ENCODE measurements at places on chromosomes 6 and 20.
A peak's percentile ranks its signal among the peaks of the same experiment; 100 is the strongest.

DNA sequence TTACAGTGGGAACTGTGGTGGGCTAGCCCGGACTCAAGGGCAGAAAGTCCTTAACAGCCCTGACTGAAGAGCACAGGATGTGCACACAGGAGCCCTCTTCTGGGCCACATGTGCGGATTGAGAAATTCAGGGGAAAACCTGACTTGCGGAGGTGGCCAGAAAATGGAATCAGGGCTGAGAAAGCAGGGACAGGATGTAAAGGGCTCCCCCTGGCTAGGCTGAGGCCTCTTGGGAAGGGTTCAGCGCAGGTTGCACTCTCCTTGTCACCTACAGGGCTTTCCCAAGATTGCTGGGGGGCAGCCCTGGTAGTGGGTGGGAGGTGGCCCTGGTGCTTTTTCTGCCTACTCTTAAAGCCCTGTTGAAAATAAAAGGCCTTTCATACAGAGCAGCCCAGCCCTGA lies 251.2 kb downstream of the SLC24A3 start:
- no peak for DNase-seq

DNA sequence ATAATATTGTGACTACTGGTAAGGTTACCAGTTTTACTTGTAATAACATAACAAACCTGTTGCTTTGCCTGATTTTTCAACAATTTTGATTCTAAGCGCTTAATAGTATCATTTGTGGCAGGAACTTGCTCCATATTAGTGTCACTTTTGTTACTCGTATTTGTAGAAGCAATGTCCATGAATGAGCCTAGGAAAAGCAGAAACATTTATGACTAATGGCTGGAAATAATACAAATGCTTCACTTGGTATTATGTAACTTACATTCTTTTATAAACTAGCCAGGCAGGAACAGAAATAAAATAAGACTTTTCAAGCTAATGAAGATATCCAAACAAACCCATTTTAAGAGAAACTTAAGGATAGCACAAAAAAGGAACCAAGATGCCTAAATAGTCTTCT lies 38.9 kb downstream of the MAP3K7 start:
- no peak for DNase-seq

GRCh38 chr6:135506270-135506997 lies 8.9 kb upstream of the AHI1 start:
- peak; percentile 75 for DNase-seq

GRCh38 chr6:167750956-167751358 lies 75.8 kb upstream of the AFDN start:
- no peak for DNase-seq

GRCh38 chr6:155247618-155248007 lies 16.2 kb upstream of the CLDN20 start:
- DNase-seq, result no peak

DNA sequence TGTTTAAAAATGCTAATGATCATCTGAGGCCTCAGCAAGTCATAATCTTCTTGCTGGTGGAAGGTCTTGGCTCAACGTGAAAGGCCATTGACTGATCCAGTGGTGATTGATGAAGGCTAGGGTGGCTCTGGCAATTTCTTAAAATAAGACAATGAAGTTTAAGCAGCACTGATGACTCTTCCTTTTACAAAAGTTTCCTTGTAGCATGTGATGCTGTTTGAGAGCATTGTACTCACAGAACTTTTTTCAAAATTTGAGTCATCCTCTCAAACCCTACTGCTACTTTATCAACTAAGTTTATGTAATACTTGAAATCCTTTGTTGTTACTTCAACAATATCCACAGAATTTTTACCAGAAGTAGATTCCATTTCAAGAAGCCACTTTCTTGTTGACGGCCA lies 382.3 kb downstream of the ESR1 start:
- no peak for DNase-seq

DNA sequence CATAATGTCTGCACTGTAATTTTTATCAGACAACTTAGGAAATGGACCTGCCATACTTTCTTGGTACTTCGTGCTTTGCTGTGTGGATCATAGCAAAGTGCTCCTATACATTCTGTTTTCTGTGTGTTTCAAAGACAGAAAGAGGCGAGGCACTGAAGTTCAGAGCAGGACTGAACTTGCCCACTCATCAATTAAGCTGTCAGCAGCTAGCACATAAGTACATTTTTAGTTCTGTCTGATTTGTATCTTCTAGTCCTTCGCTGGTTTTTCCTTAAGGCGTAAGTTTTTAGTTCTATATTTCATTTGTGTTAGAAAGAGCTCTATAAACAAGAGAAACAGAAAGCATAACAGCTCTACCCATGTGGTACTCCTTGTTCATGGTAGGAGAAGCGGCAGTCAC lies 42.1 kb downstream of the MAP3K4 start:
- DNase-seq, result no peak

- peak; percentile 48 for DNase-seq
Measured at GRCh38 chr6:42028234-42029061, 21.9 kb upstream of the TAF8 start.

GRCh38 chr6:169253337-169254238 lies at the start of gene THBS2:
TSS of gene THBS2 (minus strand) at chr6:169253846. CDS start at chr6:169250784, 3,062 bp downstream.
- DNase-seq, result no peak

DNA sequence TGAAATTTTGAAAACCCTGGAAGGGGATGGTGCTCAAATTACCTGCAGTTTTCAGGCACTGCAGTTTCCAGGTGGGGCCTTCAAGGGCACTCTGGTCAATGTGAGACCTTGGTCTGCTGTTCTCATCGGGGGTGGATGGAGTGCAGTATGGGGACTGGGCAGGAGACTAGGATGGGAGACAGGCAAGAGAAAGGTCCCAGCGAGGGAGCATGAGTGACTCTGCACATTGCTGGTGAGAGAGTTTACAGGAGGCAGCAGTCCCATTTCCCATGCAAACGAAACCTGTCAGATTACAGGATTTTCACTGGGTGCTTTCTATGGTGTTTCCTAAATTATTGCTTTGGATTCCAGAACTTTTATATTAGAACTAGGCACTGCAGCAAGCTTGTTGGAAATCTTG lies 73.5 kb upstream of the DTNBP1 start:
- DNase-seq, result no peak

- DNase-seq, result peak; percentile 17
Measured at GRCh38 chr6:2725999-2726567, 24.6 kb downstream of the MYLK4 start.

- DNase-seq, result no peak
Measured at GRCh38 chr20:5221061-5221430, 94.2 kb downstream of the CDS2 start.

DNA sequence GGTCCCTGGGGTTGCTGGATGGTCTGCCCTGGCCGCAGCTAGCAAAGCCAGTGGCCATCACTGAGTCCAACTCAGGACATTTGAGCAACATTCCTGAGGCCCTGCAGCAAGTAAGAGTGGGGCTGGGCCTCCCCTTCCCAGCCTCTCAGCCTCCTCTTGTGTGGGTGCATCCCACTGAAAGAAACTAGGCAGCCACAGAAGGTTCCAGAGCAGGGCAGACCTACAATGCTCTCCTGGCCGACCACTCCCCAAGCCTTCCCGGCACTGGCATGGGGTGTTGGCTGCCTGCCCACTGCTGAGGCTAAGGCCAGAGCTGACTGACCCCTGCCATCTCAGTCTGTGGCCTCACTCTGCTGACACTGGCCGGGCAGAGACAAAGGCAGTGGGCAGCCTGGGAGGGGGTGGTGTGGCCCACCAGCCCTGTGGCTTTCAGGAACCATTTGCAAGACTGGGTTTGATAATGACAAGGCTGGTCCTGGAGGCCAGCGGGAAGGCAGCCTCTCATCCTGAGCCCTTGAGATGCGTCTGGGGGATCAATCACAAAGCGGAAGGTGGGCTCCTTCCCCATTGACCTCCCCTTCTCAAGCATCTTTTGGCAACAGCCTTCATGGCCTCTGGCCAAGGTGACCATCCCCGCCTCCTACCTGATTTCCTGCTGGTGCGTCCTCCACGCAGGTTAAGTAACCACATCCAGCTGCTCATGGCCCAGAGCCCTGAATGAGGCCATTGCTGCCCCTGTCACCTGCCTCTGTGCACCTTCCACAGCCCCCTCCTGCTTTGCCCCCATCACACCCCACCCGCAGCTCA lies 9.6 kb downstream of the DLGAP4 start:
- DNase-seq, result no peak

DNA sequence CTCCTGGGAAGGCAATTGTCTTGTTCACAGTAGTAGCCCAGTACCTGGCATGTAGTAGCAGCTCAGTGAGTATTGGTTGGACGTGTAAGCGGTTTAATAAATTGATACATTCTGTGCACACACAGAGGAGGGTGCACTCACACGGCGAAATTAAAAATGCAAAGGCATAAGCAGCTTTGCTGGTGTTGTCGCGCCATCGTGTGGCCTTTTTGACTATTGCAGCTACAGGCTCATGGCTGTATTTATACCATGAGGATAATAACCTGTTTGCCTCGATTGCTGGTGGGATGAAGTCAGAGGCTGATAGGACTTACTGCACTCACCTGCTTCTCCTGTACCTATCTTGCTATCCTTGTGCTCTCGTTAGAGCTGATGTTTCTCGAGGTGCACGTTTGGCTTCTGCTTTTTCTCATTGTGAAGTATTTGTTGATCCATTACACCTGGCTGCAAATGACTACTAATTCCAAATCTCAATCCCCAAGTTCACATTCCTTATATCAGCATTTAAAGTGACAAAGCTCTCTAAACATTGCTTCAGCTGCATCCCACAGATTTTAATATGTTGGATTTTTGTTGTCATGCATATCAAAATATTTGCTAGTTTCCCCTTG lies 61.5 kb downstream of the TBXT start:
- DNase-seq, result peak; percentile 79

DNA sequence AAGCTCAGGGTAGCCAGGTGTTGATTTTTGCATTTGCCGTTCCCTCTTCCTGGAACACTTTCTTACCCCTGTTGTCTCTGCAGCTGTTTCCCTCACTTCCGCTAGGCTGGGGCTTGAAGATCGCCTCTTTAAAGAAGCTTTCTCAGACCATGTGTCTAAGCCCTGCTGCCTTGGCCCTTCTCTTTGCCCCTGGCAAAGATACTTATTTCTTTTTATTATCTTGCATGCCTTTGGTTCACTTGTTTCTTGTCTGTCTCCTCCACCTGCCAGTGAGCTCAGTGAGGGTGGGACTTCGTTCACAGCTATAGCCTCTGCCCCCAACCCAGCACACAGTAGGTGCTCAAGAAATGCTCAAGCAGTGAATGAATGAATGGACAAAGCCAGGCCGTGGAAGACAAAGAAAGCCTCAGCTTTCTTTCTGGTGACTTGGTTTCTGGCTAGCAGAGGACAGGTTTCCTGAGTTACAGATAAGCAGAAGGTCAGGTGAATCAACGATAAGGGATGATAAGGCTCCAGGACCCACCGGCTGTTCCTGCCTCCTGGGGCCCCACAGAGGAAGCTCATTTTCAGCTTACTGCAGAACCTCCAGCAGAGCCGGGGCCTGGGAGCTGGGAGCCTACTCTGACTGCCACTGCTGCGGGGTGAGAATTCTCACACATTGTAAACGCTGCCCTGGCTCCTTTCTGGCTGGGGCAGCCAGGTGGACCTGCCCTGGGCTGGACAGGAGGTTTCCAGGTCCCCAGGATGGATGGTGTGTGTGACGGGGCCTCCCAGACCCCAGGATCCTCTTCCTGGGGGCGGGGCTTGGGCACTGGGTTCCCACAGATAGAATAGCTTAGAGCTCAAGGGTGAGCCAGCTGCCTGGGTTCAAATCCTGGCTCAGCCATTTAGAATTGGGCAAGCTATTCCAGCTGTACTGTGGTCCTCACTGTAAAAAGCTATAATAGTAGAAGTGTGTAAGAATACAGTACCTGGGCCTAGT lies 29.8 kb downstream of the SNAI1 start:
- peak; percentile 79 for DNase-seq

- no peak for DNase-seq
Measured at GRCh38 chr20:3796477-3797225, 541 bp downstream of the CDC25B start.

DNA sequence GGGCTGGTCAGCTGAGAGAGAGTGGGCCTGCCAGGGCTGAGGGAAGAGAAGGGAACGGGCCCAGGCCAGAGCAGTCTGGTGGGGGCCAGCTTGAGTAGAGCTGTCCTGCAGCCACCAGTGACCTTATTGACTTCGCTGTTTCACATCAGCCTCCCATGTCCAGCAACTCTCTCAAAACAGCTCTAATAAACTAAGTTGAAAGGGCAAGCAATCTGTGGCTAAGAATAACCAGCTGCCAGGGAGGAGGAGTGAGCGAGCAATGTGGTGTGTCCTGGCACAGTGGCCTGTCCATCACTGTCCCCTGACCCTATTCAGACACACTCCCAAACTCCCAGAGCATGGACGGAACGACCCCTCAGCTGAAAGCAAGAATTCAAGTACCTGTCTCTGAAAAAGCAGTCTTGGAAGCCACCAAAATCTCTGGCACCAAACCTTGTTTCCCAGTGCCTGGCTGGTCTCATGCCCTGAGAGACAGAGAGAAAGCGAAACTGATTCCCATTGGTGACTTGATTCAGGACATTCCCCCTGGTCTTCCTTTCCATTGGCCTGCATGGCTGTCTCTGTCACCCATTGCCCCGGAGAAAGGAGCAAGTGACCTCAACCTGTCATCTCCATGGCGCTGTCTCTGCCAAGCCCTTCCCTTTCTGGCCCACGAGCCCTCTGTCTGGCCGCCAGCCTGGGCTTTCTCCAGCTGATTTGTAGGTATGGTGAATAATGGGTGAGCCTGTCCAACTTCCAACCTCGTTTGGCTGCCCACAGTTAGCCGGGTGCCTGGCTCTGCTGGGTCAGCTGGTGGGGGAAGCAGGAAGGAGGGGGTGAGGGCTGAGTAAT lies at the start of gene DDO:
Gene DDO (minus strand): TSS at position 490 of the 831 bp plus-strand sequence. CDS start 2,113 bp downstream, outside the sequence.
- no peak for DNase-seq

- DNase-seq, result peak; percentile 30
Measured at GRCh38 chr6:98839781-98840361, 5.5 kb downstream of the POU3F2 start.

DNA sequence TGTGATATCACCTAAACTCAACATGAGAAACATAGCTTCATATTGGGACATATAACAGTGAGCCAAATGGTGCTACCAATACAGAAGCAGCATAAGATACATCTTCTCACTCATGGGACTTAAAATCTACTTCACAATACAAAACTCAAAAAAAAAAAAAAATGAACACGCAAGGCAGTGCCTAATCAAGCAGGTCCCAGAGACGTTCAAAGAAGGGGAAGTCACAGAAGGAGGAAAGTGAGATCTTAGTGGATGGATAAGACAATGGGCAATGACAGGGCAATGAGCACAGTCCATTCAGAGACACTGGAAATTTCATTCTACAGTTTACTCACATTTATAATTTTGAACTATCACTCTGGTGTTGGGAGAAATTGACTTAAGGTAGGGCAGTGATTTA lies 88.3 kb downstream of the FAM50B start:
- DNase-seq, result no peak

GRCh38 chr6:126094411-126094810 lies 108.1 kb downstream of the TRMT11 start:
- no peak for DNase-seq

DNA sequence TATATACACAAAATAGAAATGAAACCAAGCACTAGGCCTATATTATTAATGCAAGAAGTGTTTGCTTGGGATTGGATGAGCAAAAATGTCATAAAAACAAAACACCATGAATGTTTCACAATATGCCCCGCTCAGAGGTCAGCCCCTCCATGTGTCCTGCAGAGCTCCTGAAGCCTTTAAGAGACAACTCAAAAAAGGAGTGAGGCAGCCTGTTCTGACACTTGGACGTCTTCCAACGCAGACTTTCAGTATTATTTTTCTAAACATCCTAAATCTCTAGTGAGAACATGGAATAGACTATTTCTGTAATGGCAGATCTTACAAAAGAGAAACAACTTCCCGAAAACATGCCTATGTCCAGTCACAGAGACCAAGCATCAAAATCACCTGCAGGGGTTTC lies 322.6 kb downstream of the PRKN start:
- DNase-seq, result no peak

GRCh38 chr20:10857352-10858070 lies 183.7 kb upstream of the JAG1 start:
- DNase-seq, result no peak

All from NAMALWA (cell line).